AG10803 (cell line): ENCODE measurements at places on chromosomes 1 and 21.
A peak's percentile ranks its signal among the peaks of the same experiment; 100 is the strongest.

DNA sequence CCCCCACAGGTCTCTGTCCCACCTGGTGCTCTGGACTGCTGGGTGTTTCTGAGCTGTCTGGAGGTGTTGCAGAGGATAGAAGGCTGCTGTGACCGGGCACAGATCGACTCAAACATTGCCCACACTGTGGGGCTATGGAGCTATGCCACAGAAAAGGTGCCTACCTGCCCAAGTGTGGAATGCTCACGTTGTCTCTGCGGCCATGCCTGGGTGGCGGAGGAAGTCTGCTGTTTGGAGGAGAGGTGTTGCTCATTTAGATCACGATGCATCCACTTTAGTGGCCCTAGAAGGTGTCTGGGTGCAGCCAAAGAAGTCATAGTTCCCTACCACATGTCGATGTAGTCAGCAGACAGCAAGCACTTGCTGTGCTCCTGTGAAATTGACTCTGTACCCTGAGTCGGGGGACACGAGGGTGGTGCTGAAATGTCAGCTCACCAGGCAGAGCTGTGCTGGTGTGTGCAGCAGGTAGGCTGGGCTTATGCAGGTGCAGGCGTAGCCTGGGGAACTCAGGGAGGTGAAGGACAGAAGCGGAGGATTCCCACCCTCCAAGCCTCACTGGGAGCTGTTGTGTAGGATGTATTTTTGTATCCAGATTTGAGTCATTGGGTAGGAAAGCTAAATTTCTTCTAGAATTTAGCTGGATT lies 32.8 kb upstream of the PWP2 start:
- DNase-seq: no peak

DNA sequence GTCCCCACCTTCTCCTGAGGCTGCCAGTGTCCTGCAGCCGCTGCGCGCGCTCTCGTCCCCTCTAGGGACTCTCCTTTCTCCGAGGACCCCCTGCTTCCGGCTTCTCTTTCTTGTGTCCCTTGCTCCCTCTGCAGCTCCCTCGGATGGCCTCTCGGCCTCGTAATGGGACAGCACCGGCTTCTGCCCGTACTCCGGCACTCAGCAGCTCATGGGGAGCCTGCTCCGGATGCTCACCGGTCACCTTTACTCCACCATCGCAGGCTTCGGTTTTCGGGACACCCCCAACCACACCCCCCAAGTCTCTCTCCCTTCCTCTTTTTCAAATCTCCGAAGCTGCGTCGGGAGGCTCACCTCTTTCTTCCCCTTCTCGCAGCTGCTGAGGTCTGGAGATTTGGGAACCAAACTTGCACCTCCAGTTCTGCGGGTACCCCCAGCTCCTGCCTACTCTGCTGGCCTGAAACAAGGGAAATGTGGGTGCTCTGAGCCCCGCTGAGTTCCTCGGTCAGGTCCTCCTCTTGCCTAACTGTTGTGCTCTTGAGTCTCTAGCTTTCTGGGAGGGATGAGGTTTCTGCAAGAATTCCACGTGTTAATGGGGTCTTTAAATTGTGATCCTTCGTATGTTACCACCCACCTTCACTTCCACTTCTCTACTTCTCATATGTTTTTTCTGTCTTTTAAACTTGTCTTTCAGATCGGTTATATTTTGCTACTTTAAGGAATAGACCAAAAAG lies 930 bp downstream of the CDC14A start:
- DNase-seq: peak; percentile 13

GRCh38 chr1:214603819-214604252 lies 841 bp downstream of the CENPF start:
- DNase-seq: no peak

DNA sequence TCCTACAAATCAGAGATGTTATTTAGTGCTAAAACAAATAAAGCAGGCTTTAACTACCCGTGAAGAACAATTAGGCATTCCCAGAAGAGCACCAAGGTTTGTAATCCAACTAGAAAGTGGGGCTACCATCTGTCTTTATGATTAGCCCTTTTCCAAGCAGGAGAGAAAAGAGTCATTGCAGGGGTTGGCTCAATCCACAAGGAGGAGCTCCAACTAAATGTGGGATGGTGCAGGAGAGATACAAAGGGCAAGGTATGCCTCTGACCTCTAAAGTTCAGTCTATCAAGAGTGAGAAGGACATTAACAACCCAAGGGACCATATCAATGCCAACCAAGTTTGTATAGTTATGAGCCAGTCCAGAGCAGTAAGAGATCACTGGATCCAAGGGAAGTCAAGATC lies 382.7 kb upstream of the DUSP10 start:
- no peak for DNase-seq

DNA sequence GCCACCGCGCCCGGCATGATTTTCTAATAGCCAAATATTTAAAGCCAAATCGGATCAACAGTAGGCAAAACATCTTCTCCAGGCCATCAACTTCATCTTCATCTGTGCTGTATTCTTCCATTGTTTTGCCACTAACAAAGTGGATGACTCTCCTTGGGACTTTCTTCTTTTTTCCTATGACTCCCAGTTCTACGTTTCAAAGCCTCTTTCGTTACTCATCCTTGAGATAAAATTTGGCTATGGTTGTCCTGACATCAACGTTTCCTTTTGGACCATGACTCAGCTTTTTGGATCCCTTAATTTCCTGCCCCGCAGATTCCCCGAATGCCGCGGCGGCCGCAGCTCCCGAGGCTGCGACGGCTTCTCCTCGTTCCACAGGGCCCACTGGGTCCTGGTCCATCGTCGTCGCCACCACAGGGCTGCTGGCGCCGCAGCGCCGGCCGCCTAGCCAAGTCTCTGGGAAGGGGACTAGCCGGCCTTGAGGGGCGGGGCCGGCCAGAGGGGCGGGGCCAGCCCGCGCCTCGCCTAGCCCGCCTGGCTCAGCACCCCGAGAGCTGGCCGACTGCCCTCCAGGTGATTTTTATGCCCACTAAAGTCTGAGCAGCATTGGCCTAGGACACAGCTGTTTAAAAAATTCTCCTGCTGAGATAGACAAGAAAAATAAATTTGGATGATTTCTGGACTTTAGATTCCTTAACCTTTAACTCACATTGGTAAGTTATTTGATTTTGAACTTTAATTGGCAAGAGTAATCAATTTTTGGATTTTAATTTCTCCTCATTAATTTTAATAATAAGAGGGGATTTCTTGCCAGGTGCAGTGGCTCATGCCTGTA lies 93.9 kb downstream of the ADCY10 start:
- peak; percentile 95 for DNase-seq

- no peak for DNase-seq
Observed at GRCh38 chr1:64186138-64186897, 17.1 kb upstream of the UBE2U start.

DNA sequence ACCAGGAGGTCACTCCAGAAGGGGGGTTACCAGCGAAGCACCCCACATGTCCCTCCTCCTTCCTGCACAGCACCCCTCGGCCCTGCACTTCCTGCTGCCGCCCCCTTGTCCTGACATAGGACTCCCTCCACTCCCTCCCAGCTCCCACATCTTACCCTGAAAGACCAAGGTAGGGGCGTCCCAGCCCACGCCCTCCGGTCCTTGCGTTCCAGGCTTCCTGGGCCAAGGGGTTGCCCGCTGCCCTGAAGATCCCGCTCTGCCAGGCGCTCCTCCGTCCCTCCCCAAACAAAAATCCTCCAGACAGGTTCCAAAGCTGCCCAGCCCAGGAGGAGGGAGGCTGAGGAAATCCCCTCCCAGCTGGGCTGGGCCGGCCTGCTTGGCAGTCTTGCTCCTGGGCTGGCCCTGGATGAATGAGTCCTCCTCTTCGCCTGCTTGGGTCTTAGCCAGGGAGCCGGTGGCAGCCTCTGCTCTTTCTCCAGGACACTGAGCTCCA lies at the start of gene RHBDL2:
Gene RHBDL2, minus strand, starts transcription at position 304 of the 493 bp plus-strand sequence. CDS start 22,618 bp downstream, outside the sequence.
- peak; percentile 63 for DNase-seq

DNA sequence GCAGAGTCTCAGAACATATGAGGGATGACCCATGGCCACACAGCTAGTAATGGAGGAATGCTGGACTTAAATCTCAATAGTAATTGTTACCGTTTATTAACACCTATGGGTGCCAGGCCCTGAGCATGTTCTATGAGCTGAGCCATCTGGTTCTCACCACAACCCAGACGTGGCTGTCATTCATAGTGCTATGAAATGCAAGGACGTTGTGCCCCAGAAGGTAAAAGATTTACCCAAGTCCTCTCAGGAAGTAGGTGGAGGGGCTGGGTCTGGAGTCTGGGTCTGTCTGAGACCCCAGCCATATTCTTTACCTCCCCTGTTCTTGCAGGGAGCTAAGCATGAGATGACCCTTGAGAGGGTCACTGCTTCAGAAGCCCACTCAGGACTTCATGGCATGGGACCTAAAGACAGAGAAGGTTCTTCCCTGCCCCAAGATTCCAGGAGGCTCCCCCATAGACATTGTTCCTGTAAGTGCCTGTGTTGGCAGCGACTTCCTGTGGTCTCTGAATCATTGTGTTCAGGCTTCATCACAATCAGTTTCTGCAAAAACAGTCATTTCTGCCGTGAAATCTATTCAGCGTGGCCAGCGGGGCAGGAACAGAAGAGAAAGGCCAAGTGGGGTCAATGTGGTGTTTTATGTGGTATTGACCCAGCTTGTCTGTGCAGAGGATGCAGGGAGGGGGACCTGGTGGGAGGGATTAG lies 475.4 kb downstream of the PTPRU start:
- peak; percentile 80 for DNase-seq

GRCh38 chr1:6360117-6360496 lies 33.5 kb downstream of the ACOT7 start:
- DNase-seq: no peak

GRCh38 chr21:35850029-35850428 lies 210.3 kb downstream of the SETD4 start:
- DNase-seq: peak; percentile 81

GRCh38 chr1:116107371-116107770 lies 3.8 kb upstream of the MAB21L3 start:
- DNase-seq: peak; percentile 15

- no peak for DNase-seq
Observed at GRCh38 chr1:53299233-53299632, 28.6 kb downstream of the LRP8 start.

- DNase-seq: no peak
Observed at GRCh38 chr1:220224611-220225124, 47.6 kb downstream of the RAB3GAP2 start.

DNA sequence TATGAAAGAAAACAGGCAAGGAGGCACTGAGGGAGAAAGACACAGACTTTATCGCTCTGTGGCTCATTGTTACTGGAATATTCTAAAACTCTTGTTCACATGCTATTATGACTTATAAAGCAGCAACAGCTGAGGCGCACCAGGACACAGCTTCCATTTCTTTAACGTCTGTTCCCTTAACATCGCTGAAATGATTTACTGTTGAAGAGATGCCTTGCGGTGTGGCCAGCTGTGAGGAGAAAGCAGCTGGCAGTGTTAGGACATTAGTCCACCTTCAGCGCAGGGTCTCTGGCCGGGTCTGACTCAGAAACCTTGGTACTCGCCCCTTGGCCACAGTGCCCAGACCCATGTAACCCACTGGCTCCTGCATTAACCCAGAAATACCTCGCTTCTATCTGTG lies 3.1 kb upstream of the PER3 start:
- DNase-seq: no peak

DNA sequence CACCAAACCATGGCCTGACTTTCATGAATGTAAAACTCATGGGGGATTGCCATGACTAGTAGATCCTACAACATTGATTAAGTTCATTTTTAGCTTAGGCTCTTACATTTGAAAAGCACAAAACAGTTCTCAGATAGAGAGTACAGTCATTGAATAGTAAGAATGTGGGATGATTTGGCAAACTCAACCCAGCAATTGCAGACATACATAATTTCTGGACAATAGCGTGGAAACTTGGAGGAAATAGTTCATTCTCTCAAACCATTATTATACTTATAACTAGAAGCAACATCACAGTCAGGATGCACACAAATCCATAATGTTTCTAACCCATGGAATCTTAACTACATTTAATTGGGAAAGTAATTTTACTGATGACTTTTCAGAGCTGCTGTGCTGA lies 598.2 kb downstream of the LMO4 start:
- DNase-seq: no peak

- DNase-seq: no peak
Observed at GRCh38 chr1:74549932-74550331, 37.5 kb upstream of the LRRC53 start.

- no peak for DNase-seq
Observed at GRCh38 chr1:27473755-27474154, 16.2 kb downstream of the WASF2 start.
